ENCODE measurements at places on chromosomes 7 and 10. TPM values are rescaled to one million over a fixed set of nuclear protein-coding genes. Genes with fewer than 3 reads are reported as not detected.

Gene ZFAND2A
- 10.3 TPM for total RNA-seq

Gene ADAMTS14
- total RNA-seq, result not detected

Gene FZD8
- 33.4 TPM for total RNA-seq

Gene HTR5A
- total RNA-seq, result not detected

Gene ZP3
- 1.1 TPM for total RNA-seq

Gene LGI1
- not detected for total RNA-seq
